ENCODE measurements at places on chromosomes 3 and 15.

GRCh38 chr15:49462232-49462844 is 39.3 kb downstream of the FGF7 start:
- DNase-seq = no peak

- no peak for DNase-seq
These were observed 101.7 kb upstream of the TP63 start for GRCh38 chr3:189529468-189529867.

DNA sequence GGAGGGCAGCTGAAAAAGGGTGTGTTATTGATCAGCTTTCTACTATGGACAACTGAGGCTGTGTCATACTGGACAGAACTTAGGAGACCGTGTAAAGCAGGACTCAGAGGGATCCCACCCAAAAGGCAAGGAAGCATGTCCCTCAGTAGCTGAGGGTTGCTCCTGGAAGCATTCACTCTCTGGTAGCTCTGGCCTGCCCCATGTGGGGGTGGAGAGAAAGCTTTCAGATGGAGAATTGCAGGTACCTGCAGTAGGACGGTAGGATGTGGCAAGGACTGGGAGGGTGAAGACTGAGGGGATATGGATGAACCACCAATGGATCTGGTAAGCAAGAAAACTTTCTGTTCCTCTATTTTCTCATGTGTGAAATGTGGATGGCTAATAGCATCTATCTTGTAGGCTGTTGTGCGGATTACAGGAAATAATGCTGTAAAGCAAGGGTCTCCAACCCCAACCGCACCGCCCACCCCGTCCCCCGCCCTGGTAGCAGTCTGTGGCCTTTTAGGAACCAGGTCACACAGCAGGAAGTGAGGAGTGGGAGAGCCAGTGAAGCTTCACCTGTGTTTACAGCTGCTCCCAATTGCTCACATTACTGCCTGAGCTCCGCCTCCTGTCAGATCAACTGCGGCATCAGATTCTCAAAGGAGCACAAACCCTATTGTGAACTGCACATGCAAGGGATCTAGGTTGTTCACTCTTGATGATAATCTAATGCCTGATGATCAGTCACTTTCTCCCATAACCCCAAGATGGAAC is 157.7 kb upstream of the PROK2 start:
- no peak for DNase-seq

DNA sequence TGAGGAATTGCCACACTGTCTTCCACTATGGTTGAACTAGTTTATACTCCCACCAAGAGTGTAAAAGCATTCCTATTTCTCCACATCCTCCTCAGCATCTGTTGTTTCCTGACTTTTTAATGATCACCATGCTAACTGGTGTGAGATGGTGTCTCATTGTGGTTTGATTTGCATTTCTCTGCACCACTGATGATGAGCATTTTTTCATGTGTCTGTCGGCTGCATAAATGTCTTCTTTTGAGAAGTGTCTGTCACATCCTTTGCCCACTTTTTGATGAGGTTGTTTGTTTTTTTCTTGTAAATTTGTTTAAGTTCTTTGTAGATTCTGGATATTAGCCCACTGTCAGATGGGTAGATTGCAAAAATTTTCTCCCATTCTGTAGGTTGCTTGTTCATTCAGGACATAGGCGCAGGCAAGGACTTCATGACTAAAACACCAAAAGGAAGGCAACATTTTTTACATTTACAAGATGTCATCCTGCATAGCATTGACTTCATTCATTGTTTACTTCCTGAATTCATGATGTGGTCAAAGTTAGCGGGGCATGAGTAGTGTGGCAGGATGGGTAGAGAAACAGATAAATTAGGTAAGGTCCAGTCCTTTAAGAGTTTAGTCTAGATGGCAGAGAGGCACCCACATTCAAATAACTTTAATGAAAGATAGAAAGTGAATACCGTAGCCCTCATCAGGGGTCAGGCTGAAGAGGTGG is 45.1 kb upstream of the LPP start:
- no peak for DNase-seq

- no peak for DNase-seq
These were observed 136.8 kb upstream of the PLXNA1 start for GRCh38 chr3:126845920-126846715.

All from thoracic aorta (tissue), 2 donors.